ENCODE measurements at places on chromosomes 1 and 21.

- peak; percentile 89 for DNase-seq
Measured at GRCh38 chr1:156805766-156806511, 10.7 kb downstream of the SH2D2A start.

DNA sequence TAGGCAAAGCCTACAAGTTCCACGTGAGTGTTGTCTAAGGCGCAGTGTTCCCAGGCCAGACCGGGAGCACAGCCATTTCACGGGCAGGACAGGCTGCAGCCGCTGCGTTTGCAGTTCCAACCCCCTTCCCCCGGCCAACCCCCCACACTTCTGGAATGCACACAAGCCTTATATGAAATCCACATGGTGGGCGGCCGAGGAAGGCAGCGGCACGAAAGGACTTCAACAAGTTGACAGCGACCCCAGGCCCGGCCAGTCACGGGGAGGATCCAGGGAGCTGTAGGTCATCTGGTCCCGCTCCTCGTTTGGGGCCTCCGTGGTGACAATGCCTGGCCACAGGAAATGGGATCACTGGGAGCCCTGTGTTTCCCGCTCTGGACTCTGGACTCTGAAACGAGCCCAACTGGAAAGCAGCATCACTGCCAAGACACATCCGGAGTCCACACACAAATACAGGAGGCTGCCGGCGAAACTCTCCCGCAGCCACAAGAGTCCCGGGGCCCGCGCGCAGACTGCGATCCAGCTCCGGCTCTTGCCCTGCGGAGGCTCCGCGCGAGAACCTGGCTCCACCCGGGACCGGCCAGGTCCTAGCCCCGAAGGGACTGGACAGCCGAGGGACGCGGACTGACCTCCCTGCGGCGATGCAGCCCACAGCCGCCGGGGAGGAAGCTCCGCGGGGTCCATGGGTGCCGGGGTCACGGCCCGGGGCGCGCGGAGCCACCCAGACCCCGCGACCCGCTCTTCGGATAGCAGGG is 794 bp downstream of the NID1 start:
- no peak for DNase-seq

DNA sequence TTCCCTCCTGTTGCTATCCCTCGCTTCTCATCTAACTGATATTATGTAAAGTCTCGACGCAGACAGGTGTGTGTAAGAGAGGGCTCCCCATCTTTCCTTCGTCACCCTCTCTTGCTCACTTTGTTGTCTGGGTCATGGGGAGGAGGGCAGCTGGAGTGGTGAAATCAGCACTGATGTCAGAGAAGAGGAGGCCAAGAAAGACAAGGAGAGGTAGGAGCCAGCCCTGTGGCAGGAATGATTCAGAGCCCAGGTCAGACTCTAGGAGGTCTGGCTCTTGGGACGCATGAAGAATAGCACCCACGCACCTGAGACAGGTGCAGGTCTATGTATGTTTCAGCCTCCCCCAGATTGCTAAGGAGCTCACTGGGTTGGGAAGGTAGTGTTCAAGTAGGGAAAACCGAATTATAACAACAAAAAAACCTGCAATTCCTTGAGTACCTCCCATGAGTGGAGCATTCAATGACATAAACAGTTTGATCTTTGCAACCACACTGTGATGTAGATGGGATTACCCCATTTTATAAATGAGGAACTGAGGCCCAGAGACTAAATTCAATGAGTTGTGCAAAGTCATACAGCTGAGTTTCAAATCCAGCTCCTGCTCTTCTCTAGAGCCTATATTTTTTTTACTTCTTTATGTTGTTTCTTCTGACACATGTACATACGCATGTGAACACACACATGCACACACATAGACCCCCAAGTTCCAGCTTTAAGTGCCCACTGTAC is 10.4 kb downstream of the NUAK2 start:
- DNase-seq: no peak

DNA sequence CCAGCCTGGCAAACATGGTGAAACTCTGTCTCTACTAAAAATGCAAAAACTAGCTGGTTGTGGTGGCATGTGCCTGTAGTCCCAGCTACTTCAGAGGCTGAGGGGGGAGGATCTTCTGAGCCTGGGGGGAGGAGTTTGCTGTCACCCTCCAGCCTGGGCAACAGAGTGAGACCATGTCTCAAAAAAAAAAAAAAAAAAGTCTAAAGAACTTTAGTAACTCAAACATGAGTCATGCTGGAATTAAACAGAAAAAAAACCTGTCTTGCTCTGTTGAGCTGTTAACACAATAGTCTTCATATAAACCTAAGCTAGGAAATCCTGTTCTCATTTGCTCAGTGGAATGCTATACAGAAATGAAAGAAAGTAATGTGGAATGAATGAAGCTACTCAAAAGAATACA is 16.7 kb upstream of the DISP1 start:
- no peak for DNase-seq

DNA sequence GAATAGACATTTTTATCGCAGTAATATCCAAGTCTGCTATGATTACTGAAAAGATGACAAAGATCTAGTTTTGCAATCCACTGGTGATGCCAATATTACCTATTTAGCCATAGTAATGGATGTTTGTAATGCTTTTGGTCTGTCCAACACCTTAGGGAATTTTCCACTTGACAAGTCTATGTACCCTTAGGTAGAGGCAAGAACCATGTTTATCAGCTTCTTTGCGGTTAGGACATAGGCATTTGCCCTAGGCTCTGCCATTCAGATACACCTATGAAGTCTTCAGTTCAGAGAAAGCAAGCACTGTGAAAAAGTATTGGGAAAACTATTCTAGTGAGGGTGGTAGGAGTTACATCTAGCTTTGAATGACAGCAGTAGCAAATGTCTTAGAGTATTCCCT is 40.2 kb upstream of the SLC35D1 start:
- DNase-seq: no peak

- DNase-seq: no peak
Measured at GRCh38 chr1:221670081-221670480, 71.8 kb downstream of the DUSP10 start.

- no peak for DNase-seq
Measured at GRCh38 chr1:97827887-97828286, 92.9 kb downstream of the DPYD start.

DNA sequence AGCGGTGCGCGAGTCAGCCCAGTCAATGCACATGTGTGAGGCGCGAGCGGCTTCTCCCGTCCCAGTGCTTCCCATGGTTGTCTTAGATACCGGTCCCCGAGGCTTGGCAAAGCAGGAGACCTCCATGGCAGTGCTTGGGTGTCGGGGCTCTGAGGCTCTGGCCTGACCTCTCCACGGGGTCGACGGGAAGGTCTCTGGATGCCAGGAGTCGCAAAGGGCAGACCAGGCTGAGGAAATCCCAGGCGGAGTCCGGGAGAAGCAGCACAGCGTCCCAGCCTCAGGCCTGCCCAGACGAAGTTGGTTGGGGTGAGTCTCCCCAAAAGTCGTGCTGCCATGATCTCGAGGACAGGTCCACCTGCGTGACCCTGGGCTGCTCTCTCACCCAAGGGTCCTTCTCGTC is 3881.6 kb downstream of the SRGAP2C start:
- DNase-seq: no peak

- DNase-seq: no peak
Measured at GRCh38 chr1:29532285-29532684, 296.0 kb downstream of the PTPRU start.

DNA sequence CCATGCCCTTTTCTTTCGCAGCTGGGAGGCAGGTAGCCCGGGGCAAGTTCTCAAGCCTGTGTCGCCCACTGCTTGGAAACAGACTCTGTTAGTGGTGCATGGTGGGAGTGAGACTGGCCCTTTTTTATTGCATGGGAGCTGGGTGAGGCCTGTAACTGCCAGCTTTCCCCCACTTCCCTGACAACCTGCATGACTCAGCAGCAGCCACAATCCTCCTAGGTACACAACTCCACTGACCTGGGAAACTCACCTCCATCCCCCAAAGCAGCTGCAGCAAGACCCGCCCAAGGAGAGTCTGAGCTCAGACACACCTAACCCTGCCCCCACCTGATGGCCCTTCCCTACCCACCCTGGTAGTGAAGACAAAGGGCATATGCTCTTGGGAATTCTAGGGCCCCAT is 25.8 kb downstream of the PIGP start:
- no peak for DNase-seq

- peak; percentile 51 for DNase-seq
Measured at GRCh38 chr21:41664881-41665765, 101.7 kb downstream of the RIPK4 start.

GRCh38 chr1:151711044-151711800 is 5.4 kb downstream of the CELF3 start:
- no peak for DNase-seq

DNA sequence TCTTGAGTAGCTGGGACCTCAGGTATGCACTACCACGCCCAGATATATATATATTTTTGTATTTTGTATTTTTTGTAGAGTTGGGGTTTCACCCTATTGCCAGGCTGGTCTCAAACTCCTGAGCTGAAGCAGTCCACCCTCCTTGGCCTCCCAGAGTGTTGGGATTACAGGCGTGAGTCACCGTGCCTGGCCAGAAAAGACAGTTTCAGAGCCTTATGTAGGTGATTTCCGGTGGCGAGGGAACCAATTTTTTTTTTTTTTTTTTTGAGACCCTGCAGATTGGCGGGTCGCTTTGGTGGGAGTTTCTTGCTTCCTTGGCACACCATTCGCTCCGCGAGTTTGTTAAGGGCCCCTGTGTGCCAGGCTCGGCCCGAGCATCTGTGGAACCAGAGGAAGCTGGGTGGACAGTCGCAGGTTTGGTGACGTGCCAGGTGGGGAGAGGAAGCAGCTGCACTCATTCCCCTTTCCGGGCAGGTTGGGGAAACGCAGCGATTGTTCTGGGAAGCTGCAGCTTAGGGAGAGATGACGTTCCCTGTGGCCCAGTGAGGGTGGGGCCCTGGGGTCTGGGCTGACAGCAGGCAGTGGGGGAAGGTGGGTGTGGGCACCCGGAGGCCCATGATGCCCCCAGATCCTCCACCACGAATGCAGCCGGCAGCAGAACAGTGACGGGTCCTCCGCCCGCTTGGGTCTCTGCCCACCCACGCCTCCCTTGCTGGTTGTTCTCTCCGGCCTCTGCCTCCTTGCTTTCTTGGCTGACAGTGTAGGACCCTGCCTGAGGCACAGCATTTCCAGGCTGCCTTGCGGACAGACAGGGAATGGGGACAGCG is 25.1 kb downstream of the SPSB1 start:
- no peak for DNase-seq

DNA sequence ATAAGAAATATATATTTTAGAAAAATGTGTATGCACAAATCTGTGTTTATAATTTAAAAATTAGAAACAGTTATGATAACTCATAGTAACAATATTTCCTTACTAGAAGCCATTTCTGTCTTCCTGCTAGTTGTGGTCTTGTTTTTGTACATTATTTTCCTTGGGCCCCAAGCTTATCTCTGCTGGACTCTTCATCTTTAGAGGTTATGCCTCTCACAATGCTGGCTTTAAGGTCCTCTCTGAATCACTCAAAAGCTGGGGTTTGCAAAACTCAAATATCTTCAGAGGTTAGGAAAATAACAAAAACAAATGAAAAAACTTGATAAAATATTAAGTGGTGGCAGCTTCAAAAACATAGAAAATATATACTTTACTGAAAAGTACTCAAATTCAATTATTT is 133.8 kb downstream of the PTPRC start:
- DNase-seq: no peak

GRCh38 chr1:109373126-109373525 is 24.6 kb downstream of the SORT1 start:
- no peak for DNase-seq

DNA sequence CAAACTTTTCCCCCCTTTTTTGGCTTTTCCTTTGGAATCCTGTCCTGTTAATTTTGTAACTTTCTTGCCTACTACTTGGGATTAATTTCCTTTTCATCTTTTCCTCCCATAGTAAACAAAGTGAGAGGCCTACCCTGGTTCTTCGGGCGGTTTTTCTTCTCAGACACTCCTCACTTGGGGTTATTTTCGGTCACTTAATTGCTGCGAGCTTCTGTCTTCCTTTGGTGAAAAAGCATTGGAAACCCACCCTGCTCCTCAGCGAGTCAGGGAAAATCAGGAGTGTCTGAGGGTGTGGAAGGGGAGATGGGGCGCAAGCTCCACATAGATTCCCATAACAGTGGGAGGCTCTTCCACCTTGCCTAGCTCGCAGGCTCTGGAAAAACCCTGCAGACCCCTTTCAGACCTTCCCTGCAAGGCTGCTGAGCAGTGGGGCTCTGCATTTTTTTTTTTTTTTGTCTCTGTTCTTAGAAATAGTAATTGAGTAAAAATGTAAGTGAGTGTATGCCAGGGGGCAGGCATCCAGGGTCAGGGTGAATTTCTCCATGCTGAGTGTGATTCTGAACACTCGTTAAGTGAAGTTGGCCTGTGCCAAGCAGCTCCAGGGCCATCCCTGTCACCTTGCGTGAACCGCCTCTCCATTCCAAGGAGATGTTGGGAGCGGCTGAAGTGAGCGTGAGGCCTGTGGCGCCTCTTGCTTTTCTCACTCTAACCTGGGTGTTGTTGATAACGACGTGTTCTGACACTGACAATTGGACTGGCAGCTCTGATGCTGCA is 20.3 kb downstream of the TGFB2 start:
- no peak for DNase-seq

DNA sequence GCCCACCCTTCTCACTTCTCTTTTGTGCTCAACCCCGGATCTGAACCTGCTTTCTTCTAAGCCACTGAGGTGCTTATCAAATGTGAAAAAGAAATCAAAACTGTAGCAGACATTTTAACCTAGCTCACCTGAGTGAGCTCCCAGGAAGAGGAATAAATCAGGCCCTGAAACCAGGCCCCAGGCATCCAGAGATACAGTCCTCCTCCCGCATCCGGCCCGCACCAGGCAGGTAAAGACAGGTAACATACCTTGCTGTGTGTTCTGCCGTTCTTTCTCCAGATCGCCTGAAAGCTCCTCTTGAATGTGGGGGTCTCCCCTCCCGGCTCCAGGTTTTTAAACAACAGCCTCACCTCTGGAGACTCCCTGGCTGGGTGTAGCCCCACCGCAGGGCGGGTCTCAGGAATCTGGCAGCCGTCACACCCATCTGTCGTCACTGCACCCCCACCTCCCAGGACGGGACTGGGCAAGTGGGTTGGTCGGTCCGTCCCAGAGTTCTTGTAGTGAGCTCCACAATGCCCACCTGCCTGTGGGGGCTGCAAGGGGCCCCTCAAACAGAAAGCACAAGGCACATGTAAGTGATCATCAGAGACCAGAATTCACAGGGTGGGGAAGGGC is at the start of gene LAMB3:
Gene LAMB3 (minus strand): TSS at position 305 of the 615 bp plus-strand sequence. CDS start 1,481 bp downstream, outside the sequence.
- no peak for DNase-seq

GRCh38 chr1:161691846-161692245 is 15.2 kb upstream of the FCRLA start:
- DNase-seq: no peak

DNA sequence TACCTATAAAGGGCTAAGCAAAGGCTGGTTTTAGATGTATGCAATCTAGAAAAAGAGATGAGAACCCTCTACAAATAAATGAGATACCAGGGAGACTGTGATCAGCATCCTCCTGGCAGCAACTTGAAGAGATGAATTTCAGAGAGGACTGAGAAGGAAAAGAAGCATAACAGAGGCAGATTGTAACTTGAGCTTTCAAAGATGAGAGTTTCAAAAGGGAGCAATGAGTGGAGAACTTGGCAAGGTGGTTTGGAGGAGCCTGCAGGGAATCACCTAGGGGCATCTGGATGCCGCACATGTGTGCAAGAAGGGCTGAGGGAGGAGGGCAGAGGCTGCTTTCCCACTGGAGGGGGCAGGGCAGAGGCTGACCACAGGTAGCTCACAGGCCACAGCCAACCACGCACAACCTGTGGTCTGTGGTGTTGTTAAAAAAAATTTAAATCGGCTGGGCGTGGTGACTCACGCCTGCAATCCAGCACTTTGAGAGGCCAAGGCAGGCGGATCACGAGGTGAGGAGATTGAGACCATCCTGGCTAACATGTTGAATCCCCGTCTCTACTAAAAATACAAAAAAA is 50.2 kb downstream of the PCNX2 start:
- DNase-seq: no peak

- DNase-seq: no peak
Measured at GRCh38 chr1:88943241-88943640, 49.2 kb downstream of the KYAT3 start.
